ENCODE measurements at places on chromosomes 2 and 18.

GRCh38 chr2:150705767-150706166 lies 218.3 kb upstream of the RND3 start:
- DNase-seq = no peak

DNA sequence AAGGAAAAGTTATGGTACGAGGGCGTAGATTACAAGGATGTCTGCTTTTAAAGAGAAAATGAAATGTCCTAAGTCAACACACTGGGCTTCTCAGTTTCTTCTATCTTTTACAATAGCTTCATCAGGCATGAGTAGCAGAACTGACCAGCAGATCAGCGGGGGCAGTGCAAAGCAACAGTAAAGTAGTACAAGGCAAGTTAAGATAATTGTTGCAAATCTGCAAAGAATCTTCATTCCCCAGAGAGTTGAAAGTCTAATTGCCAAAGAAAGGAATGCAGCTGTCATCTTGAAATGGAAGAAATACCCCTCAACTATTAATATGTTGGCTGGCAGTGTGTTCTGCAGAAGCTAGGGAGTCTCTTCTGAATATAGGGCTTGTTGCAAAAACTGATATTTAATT lies 60.2 kb upstream of the SLC39A10 start:
- no peak for DNase-seq

DNA sequence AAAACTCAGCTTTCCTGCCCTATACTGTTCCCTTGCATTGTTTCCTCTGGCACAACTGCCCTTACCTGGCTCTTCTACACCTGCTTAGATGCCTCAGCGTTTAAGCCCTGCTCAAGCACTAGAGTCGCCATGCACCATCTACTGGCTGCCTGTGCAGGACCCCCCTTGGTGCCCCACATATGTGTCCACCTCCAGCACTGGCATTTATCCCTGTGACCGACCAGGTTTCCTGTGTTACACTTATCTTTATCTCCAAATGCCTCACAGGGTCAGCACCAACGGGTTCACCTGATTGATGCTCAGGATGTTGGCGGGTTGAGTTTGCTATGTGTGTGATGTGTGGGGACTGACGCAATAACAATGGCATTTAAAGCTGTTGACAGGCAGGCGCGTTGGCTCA lies 177.5 kb downstream of the TMEM18 start:
- DNase-seq = no peak

- DNase-seq = no peak
Observed at GRCh38 chr2:60555783-60556139, 2.3 kb upstream of the BCL11A start.

GRCh38 chr2:209367075-209367747 lies 56.6 kb upstream of the MAP2 start:
- DNase-seq = no peak

DNA sequence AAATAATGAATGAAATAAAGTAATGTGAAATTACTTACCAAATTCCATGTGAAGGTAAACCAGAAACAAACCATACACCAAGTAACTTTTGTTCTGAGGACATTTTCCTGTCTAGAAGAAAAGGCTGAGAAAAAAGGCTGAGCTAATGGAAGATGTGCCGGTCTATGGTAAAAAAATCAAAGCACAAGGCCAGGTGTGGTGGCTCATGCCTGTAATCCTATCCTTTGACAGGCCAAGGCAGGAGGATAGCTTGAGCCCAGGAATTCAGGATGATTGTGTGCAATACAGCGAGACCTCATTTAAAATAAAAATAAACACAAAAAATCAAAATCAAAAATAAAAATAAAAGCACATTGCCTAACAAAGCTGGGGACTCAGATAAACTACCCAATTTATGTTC lies 6.7 kb downstream of the ORC4 start:
- DNase-seq = no peak

DNA sequence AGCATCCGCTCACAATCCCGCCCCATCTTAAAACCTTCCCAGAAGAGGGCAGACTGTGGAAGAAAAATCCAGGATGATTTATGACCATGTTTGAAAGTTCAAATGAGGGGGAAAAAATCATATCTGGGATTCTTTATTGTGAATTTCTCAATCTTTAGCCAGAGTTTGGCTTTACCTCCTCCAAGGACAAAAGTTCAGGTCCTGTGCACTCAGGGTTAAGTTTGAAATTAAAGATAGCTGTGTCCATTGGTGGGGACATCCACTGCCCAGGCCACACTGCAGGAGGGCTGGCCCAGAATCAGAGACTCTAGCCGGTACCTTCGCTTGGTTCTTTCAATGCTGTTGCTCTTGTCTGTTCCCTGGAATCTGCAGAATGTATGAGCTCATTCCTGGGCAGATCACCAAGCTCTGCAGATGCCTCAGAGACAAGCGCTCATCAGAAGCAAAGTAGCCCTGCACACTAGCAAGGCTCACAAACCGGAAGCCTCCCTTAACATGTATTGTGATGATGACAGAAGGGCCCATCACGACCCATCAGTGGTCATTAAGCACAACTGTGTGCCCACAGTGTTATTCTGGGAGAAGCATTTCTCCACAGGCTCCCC lies 375.3 kb upstream of the KLHL29 start:
- no peak for DNase-seq

GRCh38 chr2:158269143-158269542 lies 167.5 kb downstream of the UPP2 start:
- no peak for DNase-seq

DNA sequence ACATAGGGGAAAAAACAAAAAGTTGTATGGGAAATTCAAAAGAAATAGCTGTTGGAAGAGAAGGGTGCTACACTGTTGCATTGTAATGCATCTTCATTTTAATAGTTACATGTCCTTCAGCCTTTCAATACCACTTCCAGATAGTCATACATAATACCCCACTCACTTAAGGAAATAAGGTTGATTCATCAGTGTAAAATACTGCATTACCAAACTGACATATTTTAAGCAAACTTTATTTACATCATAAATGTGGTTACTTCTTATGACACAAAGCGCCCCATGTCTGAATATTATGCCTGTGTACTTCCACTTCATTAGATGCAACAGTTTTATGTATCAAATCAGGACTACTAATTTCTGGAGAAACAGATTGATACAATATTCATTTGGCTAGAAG lies 4.5 kb downstream of the RBMS1 start:
- no peak for DNase-seq

DNA sequence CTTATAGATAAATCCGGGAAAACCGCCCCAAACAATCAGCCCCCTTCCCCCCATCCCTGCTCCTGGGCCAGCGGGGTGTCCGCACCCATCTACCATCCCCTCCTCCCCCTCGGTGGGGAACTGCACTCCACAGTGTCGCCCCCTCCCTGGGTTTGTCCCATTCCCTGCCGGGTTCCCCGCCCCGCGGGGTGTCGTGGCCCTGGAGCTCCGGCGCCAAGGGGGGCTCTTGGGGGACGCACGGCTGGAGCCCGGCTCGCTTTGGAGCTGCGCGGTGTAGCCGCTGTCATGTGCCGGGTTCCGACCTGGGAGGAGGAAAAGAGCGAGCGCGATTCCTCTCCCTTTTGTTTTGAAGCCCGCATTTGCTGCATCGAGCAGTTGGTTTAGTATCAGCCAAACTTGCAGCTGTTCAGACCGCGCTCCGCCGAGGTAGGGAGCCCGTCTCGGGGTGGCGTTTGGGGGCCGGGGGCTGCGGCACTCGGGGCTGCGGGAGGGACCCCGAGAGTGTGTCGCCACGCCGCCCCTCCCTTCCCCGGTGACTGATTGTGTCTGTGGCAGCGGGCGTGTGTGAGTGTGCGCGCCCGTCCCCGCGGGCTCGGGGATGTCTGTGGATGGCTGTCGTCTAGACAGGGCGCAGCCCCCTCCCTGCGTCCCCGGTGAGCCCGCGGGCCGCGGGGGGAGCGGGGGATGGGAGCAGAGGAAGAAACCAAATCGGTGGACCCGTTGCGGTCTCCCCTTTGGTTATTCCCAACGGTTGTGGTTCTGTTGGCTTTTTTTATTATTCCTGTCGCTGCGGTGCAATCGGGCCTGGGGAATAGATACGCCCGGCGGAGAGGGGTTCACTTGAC lies 797 bp downstream of the CTIF start:
- no peak for DNase-seq

DNA sequence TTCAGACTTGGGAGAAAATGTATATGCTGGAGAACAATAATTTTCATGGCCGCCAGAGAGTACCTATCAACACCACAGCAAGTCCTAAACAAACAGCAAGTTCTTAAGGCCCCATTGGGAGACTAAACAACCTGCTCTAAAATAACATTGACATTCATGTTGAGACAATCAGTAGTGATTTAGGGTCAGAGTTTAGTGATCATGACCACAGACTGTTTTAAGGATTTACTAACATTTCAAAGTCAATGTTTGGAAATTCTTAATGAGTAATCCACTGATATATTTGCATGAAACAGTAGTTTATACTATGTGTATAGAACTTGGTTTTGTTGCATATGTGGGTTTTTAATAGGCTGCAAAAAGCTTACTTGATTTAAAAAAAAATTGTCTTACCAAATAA lies 34.7 kb downstream of the RASGRP3 start:
- DNase-seq = no peak

GRCh38 chr18:73414598-73414997 lies 546.8 kb upstream of the NETO1 start:
- no peak for DNase-seq

DNA sequence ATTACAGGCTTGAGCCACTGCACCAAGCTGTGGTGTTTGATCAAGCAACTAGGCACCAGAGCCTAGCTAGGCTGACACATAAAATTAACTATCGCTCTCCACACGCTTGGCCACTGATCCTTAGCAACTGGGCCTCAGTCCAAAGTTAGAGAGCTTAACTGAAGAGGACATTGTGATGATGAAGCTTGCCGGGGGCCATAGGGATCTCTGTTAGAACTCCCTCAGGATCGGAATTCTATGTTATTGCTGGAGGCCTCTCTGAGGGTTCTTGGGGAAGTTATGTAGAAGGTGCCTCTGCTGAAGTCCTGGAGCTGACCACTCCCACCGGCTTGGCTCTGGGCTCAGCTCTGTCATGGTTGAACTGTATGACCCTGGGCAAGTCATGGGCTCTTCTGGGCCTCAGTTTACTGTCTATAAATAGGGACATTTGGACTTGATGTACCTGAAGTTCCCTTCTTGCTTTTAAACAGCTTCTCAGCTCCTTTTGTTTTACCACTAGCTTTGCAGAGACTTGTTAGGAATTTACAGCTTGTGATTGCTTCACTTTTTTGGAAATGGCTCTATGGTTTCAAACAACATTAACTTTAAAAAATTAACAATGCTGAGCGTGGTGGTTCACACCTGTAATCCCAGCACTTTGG lies 44.1 kb downstream of the GATA6 start:
- DNase-seq = no peak
